ENCODE measurements at places on chromosomes 7 and 10.

DNA sequence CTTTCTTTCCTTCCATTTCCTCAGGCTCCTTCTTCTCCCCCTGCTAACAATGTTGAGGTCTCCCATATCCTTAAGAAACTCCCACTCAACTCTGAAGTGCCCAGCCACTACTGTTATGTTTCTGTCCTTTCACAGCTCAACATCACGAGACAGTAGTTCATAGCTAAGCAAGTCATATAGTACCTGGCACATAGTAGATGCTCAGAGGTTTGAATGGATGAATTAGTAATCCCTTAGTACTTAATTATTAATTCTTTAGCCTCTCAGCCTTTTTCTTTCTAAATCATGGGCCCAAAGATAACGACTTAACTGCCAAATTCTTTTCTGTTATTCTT lies 22.6 kb downstream of the CSGALNACT2 start:
- DNase-seq, result no peak

DNA sequence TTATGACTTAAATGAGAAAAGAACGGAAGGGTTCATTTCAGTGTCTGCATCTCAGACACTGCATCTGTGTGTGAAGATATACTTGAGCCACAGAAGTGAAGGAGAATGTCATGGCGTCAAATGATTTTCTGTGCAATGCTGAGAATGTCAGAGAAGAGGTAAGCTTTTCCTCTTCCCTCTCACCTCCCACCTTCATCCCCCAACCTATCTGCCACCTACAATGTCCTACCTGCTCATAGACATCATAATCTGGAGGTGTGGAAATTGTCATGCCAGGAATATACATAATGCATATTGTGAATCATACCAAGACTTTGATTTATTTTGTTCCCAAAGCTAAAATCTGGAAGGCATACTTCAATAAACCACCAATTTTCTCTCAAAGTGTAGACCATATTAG lies 53.7 kb downstream of the CTTNBP2 start:
- no peak for DNase-seq

- no peak for DNase-seq
Observed at GRCh38 chr7:100670074-100670473, 3.5 kb upstream of the GNB2 start.

DNA sequence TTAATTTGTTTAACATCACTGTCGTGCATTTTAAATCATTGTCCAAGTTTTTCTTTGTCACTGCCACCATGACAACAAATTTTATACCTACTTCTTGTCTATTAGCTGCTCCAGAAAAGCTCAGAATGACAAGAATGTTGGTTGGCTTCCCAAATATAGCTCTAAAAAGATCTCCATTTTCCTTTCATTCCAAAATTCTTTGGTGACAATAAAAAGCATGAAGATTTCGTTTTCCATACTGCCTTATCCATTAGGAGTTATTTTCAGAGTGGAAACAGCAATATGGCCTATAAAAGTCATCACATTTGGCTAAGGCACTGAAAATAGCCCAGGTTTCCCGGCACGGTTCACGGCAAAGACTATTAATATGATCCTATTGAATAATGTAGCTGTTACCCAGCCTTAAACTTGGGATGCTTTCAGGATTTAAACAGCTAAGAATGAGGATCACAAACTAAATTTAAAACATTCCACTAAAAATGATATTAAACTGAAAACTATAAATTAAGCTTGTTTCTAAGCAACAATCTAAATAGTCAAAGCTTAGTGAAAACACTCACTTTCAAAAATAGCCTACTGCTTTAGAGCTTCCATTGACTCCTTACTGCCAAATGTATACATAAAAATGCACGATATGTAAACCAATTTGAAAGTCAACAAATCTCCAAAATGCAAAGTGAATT lies 2.7 kb downstream of the CTTNBP2 start:
- DNase-seq, result no peak

DNA sequence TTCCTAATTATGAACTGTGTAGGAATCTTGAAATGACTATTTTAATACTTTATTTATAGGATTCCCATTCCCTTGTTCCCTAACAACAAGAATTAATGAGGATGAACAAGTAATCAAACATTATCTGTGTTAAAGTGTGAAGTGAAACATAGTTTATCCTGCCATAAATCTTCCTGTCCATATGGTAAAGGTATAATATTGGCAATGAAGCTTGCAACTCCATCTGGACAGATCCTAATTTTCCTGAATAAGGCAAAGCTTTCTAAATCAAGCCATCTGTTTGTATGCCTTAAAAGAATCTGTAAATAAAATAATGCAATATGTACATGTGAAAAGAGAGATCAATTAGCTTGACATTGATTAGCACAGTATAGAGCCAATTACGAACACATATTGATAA lies 529.0 kb downstream of the ANKRD7 start:
- DNase-seq, result no peak

DNA sequence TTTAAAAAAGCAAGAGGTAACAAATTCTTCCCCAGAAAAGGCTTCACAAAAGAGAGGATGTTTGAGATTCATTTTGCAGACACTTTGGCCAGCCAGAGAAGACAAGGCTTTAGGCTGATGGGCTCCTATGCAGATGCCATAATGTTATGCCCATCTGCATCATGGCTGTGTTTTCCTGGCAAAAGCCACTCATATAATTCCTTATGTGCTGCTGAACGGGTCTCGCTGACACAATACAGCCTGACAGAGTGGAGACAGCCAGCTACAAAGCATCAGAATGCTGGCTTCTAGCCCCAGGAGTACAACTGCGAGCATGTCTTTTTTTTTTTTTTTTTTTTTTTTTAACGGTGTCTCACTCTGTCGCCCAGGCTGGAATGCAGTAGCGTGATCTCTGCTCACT lies 1157.4 kb upstream of the AUTS2 start:
- no peak for DNase-seq

DNA sequence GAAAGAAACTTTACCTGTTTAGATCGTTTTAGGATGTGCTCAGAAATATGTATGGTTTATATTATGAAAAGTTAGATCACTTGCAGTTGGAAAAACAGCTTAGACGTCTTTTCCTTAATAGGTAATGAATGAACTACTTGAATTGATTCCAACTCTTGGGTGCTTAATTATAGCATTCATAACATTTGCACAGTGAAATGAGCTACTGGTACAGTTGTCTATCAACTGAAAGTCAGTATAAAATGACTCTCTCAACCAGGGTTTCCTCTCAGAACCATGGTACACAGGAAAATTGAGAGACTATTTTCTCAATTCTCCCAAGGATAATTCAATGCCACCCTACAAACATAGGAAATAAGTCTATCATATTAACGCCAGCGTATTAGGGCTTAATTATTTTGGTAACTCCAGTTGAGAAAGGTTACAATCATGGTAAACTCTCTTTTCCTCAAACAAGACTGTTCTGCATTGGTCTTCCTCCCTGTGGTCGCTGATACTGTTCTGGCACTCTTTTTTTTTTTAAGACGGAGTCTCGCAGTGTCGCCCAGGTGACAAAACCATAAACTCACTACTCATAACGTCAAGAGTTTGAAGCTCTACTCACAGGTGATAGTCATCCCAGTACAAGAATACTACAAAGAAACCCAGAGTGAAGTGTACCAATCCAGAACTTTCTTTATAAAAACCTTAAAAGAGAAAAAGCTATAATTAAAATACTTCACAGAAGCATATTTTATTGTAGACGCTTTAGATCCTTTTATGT lies 2.0 kb downstream of the ANLN start:
- DNase-seq, result no peak

DNA sequence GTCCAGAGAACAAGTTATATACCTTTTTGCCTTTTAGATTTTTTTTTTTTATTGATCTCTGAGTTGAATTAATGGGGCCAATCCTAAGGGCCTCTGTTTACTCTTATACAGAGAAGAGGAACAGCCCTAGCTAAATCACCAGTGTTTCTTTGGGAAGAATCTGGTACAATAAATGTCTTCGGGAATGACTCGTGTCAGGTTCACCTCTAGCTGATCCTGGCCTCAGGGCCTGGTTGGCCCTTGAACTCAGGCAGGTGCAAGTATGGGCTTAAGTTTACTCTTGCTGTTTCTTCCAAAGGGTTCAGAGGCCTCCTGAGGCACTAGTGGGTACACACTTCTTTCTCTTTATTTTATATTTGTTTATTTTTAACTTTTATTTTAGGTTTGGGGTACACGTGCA lies 71.0 kb downstream of the LRMDA start:
- DNase-seq, result no peak

- DNase-seq, result no peak
Observed at GRCh38 chr10:77456414-77456813, 181.2 kb downstream of the KCNMA1 start.

DNA sequence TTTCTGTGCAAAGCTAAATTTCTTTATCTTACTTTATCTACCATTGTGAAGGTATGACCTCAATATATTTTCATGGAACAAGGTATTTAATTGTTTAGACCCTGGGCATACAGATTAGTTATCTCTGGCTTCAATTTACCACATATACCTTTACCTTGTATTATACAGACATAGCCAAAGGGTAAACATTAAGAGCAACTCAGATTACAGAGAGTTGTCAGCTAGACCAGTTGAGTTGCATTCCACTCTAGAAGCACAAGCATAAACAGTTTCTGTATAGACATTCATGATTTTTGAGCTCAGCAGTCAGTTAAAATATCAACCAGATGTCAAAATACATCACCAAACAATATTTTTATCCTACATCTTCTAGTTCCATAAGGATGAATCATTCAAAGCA lies 857.3 kb upstream of the ZWINT start:
- DNase-seq, result no peak

- no peak for DNase-seq
Observed at GRCh38 chr10:100043796-100044195, 34.0 kb upstream of the DNMBP start.

DNA sequence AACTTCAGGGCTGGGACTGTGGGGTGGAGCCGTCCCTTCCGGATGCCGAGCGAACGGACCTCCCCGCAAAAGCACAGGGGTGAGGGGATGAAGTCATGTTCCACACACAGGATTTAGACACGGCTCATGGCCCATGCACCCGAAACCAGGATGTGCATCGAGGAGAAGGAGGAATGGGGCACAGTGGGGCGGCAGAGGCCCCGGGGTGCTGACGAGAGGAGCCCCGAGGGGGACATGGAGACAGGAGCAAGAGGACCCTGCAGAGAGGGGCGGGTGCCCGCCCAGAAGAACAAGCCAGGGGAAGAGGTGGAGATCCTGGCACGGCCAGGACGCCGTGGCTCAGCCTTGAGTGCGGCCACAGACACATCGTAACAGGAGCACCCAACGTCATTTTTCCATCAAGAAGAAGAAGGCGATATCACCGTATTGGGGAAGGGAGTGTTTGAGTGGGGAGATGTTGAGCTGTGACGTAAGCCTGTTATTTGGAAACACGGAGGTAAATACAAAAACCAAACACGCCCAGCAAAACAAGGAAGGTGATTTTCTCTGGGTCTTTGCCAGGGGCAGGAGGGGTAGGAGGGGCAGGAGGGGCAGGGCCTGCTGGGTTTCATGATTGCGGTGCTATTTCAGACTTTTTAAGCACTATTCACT lies 25.3 kb upstream of the FOXL3 start:
- DNase-seq, result no peak

GRCh38 chr7:33677556-33677955 lies 227.8 kb upstream of the BMPER start:
- no peak for DNase-seq

DNA sequence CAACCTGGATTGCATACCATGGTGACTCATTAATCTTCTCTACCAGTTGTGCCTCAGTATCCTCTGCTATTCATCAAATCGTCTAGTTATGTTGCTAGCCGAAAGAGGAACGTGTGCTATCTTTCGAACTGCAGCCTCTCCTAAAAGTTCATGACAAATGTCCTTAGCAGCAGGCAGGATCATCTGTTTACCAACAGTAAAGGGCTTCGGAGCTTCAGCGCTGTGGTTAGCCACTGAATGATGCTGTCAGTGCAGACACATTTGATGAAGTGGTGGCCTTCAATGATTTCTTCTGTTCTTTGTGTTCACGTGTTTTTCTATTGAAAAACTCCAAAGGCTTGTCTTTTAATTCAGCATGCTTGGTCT lies 68.8 kb downstream of the CSTF2T start:
- no peak for DNase-seq

- no peak for DNase-seq
Observed at GRCh38 chr10:95242581-95243317, 48.1 kb downstream of the PDLIM1 start.

GRCh38 chr7:44894888-44895580 lies 9.7 kb upstream of the PURB start:
- DNase-seq, result no peak

DNA sequence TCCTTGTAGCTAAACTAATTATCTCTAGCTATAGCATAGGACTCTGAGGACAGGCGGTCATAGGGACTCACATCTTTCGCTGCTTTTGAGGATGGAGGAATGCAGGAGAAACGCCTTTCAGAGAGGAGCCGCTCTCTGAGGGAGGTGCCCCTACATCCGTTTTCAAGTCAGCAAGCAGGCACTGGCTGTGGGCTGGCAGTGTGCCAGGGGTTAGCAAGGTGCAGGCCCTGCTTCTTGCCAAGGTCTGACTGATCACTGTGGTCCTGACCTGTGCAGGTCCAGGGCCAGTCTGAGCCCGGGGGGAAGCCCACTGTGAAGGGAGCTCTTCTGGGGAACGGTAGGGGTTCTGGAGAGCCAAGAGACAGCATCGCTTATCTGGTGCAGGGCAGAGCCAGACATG lies 89.4 kb downstream of the SH3PXD2A start:
- DNase-seq, result peak; percentile 81

DNA sequence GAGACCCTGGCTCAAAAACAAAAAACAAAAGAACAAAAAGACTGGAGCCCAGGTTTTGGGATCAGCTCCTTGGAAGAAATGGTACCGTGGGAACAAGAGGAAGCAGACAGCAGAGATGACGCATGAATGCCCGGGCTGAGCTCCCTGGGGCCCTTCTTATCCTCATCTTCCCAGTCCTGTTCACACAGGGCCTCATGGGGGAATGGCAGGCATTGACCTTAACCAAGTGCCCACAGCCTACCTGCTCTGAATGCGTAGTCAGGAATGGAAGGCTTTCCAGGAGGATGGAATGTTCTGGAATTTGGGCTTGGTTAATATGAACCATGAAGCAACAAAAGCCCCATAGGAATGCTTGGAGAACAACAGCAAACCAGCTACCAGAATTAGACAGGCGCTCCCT lies 154.7 kb downstream of the PRPF18 start:
- DNase-seq, result no peak

GRCh38 chr10:22911889-22912762 lies 15.7 kb upstream of the ARMC3 start:
- no peak for DNase-seq

- DNase-seq, result no peak
Observed at GRCh38 chr10:126080879-126081411, 184.6 kb downstream of the FANK1 start.

DNA sequence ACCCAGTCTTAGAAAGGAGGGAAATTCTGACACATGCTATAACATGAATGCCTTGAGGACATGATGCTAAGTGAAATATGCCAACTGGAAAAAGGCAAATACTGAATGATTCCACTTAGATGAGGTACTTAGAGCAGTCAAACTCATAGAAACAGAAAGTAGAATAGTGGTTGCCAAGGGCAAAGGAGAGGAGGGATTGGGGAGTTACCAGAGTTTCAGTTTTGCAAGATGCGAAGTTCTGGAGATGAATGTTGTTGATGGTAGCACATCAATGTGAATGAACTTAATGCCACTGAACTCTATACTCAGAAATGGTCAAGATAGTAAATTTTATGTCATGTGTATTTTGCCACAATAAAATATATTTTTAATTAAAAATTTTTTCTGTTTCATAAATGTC lies 38.9 kb downstream of the DRGX start:
- no peak for DNase-seq

GRCh38 chr10:128152741-128153580 lies 26.7 kb upstream of the MKI67 start:
- DNase-seq, result no peak
